ENCODE measurements at places on chromosomes 6 and 20.

- DNase-seq = peak; percentile 68
These were observed 18.7 kb upstream of the TOP1 start for GRCh38 chr20:41009946-41010345.

DNA sequence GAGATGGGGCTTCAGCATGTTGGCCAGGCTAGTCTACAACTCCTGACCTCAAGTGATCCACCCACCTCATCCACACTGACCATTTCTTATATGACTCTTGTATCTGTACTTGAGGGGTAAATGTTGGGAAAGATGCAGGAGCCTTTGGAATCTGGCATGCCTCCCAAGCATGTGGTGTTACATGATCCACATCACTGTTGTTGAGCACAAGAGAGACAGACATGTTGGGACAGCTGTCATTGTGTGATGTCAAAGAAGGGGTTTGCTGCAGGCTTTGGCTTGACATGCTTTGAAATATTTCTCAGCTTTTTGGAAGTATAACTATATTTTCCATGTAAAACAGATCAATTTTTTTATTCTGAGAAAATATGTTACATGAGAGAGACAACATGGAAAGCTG is 139.9 kb downstream of the MOXD1 start:
- no peak for DNase-seq

DNA sequence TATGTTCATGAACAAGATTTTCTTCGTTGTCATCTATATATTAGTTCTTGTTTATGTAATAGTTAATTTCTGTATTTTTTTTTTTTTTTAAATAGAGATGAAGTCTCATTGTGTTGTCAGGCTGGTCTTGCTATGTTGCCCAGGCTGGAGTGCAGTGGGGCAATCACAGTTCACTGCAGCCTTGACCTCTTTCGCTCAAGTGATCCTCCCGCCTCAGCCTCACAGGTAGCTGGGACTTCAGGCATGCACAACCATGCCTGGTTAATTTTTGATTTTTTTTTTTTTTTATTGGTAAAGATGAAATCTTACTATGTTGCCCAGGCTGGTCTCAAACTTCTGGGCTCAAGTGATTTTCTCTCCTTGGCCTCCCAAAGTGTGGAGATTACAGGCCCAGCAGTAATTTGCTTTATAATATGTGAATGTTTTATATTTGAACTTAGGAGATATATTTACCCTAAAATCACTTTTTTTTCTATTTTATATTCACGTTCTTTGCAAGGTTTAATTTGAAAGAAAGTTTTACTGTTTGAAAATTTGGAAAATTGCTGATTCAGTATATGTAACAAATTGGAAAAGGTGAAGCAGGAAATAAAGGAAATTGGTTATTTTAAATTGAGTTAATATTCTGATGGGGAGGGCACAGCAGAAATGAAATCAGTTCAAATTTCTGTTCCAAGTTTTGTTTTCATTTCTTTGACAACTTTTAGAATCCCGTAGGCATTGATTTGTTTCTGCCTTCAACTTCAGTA is 56.2 kb downstream of the ZFAND3 start:
- no peak for DNase-seq

GRCh38 chr20:58523971-58524315 is 8.7 kb upstream of the APCDD1L start:
- DNase-seq = no peak

DNA sequence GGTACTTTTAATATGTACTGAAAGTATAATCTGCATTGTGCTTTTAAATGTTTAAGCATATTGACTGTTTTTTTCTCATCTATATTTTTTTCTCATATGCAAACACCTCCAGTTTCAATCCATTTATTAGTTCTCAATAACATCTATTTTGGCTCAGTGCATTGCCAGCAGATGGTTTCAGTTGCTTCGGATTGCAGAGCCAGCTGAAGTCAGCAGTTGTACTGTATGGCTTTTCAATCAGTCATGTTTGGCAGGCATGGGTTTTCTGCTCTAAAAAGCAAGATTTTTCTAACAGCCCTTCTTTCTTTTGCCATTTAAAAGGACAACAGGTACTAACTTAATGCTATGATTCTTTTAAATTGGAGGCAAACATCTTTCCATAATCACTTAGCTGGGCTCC is 121.2 kb downstream of the CD109 start:
- DNase-seq = no peak

GRCh38 chr20:36270744-36271638 is 34.7 kb downstream of the AAR2 start:
- no peak for DNase-seq

- no peak for DNase-seq
These were observed 62.5 kb upstream of the TOP1 start for GRCh38 chr20:40966103-40966502.

GRCh38 chr6:41531016-41531415 is 15.2 kb upstream of the FOXP4 start:
- DNase-seq = no peak

GRCh38 chr6:13038741-13039190 is 289.6 kb downstream of the TBC1D7 start:
- DNase-seq = no peak

- peak; percentile 17 for DNase-seq
These were observed 7.1 kb downstream of the PANK2 start for GRCh38 chr20:3896302-3896701.
